Esophagus squamous epithelium (tissue), 5 donors: ENCODE measurements at places on chromosomes 6 and 20. TPM values are rescaled to one million over a fixed set of nuclear protein-coding genes. Genes with fewer than 3 reads are reported as not detected.

NFKBIE gene
- 8.6 TPM for total RNA-seq

GRM4 gene
- total RNA-seq = not detected

BHLHE23 gene
- not detected for total RNA-seq

DZANK1 gene
- total RNA-seq = 0.92 TPM

FNDC11 gene
- total RNA-seq = under 0.01 TPM

CST7 gene
- 2.5 TPM for total RNA-seq

CLPSL1 gene
- total RNA-seq = not detected

SLC32A1 gene
- not detected for total RNA-seq

DHX16 gene
- total RNA-seq = 26.6 TPM

QKI gene
- 63.3 TPM for total RNA-seq

SIRPG gene
- total RNA-seq = not detected

PHACTR3 gene
- total RNA-seq = 2.5 TPM

WASF1 gene
- total RNA-seq = 10.7 TPM

SEL1L2 gene
- not detected for total RNA-seq

RNF217 gene
- total RNA-seq = 9.1 TPM

PGC gene
- total RNA-seq = 0.95 TPM

VGLL2 gene
- not detected for total RNA-seq

TSPO2 gene
- total RNA-seq = not detected

DCDC2 gene
- total RNA-seq = not detected

KCNK15 gene
- total RNA-seq = 0.13 TPM

PDE7B gene
- total RNA-seq = 0.08 TPM

CCN6 gene
- 0.38 TPM for total RNA-seq

PTCRA gene
- not detected for total RNA-seq

IBTK gene
- 33.5 TPM for total RNA-seq

ARMH2 gene
- total RNA-seq = not detected

HLA-DOB gene
- total RNA-seq = 0.95 TPM

IPCEF1 gene
- total RNA-seq = 4.8 TPM

MTFR2 gene
- 4.7 TPM for total RNA-seq

DDX27 gene
- total RNA-seq = 19.8 TPM

SLC17A3 gene
- not detected for total RNA-seq

RAB22A gene
- total RNA-seq = 33.2 TPM

ADGRB3 gene
- total RNA-seq = 0.47 TPM

PACRG gene
- not detected for total RNA-seq

SCGN gene
- total RNA-seq = not detected

BPIFB6 gene
- total RNA-seq = not detected

RIPPLY2 gene
- 1.1 TPM for total RNA-seq

TNFAIP3 gene
- total RNA-seq = 9.7 TPM

TTLL9 gene
- total RNA-seq = not detected

KCNK16 gene
- not detected for total RNA-seq

GLP1R gene
- total RNA-seq = under 0.01 TPM

PSORS1C2 gene
- total RNA-seq = not detected

CYP21A2 gene
- total RNA-seq = not detected

TCP11 gene
- total RNA-seq = not detected

EBF4 gene
- total RNA-seq = 9.9 TPM

BMP7 gene
- total RNA-seq = 59.8 TPM

SRSF12 gene
- 0.44 TPM for total RNA-seq

ABHD16B gene
- total RNA-seq = not detected
